CD8-positive, alpha-beta T cell (primary cell): ENCODE measurements at places on chromosomes 5 and 9. TPM values are rescaled to one million over a fixed set of nuclear protein-coding genes. Genes with fewer than 3 reads are reported as not detected.

DNA sequence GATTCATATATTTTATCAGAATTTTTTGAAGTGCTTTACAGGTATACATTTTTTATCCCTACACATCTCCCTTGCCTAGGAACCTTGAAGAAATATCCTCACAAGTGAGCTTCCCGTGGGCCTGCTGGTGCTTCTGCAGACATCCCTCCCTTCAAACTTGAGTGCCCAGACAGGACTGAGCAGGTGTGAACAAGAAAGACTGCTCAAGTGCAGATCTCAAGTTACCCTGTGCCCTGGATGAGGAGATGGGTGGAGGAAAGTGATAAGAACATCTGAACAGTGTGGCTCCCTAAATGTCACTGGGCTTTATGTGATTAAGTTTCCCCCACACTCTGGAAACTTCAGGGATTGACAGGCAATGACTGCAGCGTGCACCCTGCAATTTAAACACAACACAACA lies 209.8 kb downstream of the TLE1 start:
- no peak for DNase-seq

GRCh38 chr5:141969783-141970771 lies 1.2 kb downstream of the RNF14 start:
- no peak for DNase-seq

DNA sequence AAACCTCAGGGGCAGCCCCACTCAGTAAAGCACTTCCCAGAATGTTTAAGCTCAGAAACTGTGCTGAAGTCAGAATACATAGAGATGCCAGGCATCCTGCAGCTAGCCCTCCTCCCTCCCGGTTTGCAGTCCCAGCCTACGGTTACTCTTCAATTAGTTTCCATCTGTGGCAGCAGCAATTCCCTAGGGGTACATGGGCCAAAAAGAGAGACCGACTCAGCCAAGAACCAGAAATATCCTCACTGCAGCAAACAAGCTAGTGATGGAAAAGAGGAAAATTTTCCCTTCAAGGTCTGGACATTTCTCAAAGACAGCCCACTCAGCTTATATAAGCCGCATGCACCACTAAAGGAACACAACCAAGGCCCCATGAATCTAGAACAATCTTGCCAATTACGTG lies 89.1 kb upstream of the PPP2R2B start:
- DNase-seq, result no peak

DNA sequence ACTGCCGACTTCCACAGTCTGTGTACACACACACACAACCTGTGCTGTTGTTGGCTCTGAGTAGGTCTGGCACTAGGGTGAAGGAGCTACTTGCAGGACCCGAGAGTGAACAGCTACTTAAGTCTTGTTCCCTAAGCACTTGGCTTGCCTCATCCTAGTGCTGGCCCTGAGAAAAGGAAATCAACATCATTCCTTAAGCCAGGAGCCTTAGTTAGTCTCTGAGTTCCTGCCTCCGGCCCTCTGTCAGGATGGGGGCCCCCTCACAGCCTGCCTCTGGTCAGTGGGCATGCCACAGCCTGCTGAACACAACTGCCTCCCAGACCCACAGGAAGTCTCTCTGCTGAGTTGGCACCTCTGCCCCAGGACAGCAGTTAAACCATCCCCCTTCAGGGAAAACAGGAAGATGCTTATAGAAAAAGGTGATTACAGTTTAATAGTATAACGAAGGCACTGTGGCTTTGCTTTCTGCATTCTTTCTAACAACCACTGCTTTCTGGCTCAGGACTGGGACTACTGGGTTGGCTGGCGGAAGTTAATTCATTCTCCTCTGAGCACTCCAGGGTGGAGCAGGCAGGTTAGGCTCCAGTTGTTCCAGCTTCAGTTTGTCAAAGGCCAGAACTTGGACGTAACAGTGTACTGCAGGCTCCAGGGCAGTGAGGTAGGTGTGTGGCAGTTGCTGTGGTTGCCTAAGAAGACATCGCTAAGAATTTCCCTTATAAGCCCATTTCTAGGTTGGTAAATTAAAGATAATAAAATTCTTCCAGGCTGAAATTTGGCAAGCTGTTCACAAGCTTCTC lies 2.8 kb downstream of the MAMDC2 start:
- no peak for DNase-seq

- no peak for DNase-seq
Observed at GRCh38 chr5:143192191-143192900, 211.1 kb downstream of the NR3C1 start.

GRCh38 chr5:140567136-140567818 lies 2.6 kb downstream of the SLC35A4 start:
- no peak for DNase-seq

DNA sequence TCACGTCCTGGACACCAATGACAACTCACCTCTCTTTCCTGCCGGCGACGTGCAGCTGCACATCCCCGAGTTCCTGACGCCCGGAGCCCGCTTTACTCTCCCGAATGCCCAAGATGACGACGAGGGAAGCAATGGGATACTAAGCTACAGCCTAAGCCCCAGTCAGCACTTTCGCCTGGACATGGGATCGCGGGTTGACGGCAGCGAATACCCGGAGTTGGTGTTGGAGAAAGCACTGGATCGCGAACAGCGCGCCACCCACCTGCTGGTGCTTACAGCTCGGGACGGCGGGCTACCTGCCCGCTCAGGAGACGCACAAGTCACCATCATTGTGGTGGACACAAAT lies 1.1 kb downstream of the PCDHAC1 start:
- no peak for DNase-seq

- DNase-seq, result no peak
Observed at GRCh38 chr9:101527066-101527465, 6.6 kb upstream of the RNF20 start.

DNA sequence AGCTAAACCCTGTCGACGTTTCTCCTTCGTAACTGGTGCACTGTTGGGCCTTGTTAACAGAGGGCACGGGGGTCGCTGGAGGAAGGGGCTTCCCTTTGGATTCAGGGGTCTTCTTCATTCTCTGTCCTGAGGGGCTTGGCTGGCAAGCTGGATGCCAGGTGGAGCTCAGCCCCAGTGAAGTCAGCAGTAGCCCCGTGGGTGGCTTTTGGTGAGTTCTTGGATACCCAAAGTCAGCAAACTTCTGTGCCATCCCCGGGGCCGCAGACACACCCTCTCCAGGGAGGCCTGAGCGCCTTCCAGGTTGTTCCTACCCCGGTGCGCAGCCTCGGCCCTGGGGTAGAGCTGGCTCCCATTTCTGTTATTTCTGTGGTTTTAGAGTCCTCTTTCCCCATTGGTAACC lies 12.3 kb upstream of the OBP2A start:
- no peak for DNase-seq

DNA sequence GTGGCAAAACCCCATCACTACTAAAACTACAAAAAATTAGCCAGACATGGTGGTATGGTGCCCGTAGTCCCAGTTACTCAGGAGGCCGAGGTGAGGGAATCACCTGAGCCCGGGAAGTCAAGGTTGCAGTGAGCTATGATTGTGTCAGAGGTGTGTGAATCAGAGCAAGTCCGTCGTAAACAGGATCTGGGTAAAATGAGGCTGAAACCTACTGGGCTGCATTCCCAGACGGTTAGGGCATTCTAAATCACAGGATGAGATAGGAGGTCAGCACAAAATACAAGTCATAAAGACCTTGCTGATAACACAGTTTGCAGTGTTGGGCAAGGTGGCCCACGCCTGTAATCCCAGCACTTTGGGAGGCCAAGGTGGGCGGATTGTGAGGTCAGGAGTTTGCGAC lies 1.9 kb upstream of the CLTB start:
- DNase-seq, result no peak

DNA sequence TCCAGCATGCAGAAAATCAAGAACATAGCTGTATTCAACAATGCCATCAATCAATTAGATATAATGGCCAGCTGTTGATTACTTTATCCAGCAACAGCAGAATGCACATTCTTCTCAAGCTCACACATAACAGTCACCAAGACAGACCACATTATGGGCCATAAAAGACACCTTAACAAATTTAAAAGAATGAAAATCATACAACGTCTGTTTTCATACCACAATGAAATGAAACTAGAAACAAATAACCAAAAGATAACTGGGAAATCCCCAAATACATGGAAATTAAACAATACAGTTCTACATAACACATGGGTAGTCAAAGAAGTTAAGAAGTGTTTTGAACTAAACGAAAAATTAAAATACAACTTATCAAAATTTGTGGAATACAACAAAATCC lies 130.9 kb upstream of the GNA14 start:
- no peak for DNase-seq

DNA sequence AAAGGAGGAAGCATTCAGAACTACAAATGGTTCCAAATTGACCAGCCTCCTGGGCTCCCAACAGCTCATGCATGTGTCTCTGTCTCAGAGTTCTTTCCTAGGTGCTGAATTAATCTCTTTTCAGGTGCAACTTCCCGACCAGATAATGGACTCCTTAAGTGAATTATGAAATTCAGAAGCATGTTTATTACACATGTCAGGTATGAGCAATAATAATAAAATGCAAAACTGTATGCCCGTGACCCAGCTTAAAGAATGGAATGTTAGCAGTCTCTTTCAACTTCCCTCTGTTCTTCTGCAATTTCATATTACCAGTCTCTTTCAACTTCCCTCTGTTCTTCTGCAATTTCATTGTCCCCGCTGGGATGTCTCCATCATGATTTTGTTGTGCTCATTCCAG lies 60.4 kb downstream of the FBXL7 start:
- no peak for DNase-seq

DNA sequence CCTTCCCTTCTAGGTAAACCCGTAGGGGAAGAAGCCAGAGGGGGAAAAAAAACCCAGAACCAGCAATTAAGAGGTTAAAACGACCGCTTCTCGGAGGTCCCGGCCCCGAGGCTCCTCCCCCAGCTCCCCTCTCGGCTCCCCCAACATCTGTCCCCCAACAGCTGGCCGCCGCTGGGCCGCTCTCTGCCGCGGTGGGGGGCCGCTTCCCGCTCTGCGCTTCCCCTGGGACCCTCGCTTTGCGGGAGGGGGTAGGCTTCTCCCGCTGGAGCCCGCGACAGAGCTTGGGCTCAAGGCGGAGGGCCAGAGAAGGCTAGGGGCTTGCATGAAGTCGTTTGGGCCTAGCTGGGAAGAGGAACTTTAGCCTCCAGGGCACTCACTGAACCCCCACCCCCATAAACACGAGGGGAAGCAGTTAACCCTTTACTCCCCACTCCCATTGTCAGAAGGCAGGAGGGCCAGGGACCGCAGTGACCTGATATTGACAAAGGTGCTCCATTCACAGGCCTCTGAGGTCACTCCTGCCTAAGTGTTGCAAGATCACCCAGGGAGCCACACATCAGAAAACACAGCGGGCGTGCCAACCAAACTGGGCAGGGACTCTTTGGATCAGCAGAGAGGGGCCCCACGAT lies 7.5 kb downstream of the LHX6 start:
- DNase-seq, result no peak

- DNase-seq, result no peak
Observed at GRCh38 chr5:26148569-26149107, 889.7 kb downstream of the CDH9 start.

DNA sequence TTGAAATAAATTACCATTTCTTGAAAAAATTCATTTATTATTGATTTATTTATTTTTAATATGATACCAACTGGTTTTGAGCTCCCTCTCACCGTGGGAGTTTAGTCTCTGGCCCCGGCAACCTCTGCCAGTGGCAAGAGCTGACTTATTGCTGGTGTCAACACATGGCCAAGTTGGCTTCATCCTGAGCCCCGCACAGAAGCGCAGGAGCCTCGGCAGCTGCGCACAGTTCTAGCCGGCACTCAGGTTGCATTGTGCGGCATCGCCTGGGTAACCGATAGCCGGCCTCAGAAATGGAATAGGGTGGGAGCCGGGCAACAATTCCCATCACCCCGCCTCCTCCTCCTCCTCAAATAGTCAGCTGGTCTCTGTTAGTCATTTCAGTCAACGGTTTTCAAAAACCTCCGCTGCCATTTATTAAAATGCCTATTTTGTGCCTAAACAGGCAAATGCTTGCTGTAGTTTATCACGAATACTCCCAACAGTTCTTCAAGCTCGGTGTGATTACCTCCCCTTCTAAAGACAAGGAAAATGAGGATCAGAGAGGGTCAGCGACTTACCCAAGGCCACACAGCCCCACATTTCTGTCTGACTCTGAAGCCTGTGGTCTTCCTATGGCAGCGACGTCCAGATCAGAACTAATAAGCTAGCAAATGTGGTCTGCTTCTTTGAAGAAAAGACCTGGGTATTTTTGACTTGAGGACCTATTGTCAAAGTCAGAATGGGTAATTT lies 15.7 kb upstream of the MSX2 start:
- DNase-seq, result no peak

- DNase-seq, result peak; percentile 29
Observed at GRCh38 chr5:54743997-54744788, 226.6 kb downstream of the SNX18 start.

The C9orf50 gene
- not detected for total RNA-seq

The TAF11L13 gene
- not detected for total RNA-seq

The NEUROG1 gene
- not detected for total RNA-seq

The SLC44A1 gene
- total RNA-seq, result 2.4 TPM

The EPB41L4A gene
- 0.47 TPM for total RNA-seq

The EEIG1 gene
- 359 TPM for total RNA-seq
